Activated effector memory CD4-positive, alpha-beta T cell treated with anti-CD3 and anti-CD28 coated beads, Interleukin-2, amount 50 U/mL, for 16 hours (primary cell): ENCODE measurements at places on chromosomes 7 and 10.

- DNase-seq = peak; percentile 69
Measured at GRCh38 chr10:72254813-72255568, 18.7 kb upstream of the DDIT4 start.

DNA sequence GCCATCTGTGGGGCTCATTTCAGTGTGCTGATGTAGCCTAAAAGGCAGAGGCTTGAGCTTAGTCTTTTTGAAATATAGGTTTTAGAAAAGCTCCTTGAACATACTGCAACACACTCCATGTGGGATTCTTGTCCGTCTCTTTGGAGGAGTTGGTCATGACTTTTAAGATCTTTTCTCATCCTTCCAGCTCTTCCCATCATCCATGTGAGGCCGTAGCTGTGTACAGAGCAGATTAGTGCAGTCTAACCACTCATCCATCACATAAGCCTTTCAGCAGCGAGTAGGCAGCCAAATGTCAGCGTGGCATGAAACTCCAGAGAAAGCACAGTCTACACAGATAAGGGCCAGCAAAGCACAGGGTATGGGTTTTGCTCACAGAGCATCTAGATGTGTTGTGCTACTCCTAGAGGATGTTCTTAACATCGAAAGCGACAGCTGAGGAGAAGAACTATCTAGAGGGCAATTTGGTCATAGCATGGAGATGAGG is 28.1 kb upstream of the NPVF start:
- no peak for DNase-seq

- DNase-seq = no peak
Measured at GRCh38 chr10:28681928-28682750, 4.8 kb downstream of the BAMBI start.

- DNase-seq = no peak
Measured at GRCh38 chr10:89954061-89954460, 252.7 kb downstream of the KIF20B start.
